GM23338 (cell line): ENCODE measurements at places on chromosomes 7 and 10.
A peak's percentile ranks its signal among the peaks of the same experiment; 100 is the strongest.

GRCh38 chr10:121904888-121905287 lies 22.9 kb downstream of the ATE1 start:
- H3K4me3 ChIP-seq: no peak overlapping the region
- H3K4me1 ChIP-seq: no peaks in the 10 kb centered on the region
- H3K36me3 ChIP-seq: no peaks in the 10 kb centered on the region; the same call in 1 of the 2 replicates
- no peak for DNase-seq
- H3K27me3 ChIP-seq: no peaks in the 10 kb centered on the region

DNA sequence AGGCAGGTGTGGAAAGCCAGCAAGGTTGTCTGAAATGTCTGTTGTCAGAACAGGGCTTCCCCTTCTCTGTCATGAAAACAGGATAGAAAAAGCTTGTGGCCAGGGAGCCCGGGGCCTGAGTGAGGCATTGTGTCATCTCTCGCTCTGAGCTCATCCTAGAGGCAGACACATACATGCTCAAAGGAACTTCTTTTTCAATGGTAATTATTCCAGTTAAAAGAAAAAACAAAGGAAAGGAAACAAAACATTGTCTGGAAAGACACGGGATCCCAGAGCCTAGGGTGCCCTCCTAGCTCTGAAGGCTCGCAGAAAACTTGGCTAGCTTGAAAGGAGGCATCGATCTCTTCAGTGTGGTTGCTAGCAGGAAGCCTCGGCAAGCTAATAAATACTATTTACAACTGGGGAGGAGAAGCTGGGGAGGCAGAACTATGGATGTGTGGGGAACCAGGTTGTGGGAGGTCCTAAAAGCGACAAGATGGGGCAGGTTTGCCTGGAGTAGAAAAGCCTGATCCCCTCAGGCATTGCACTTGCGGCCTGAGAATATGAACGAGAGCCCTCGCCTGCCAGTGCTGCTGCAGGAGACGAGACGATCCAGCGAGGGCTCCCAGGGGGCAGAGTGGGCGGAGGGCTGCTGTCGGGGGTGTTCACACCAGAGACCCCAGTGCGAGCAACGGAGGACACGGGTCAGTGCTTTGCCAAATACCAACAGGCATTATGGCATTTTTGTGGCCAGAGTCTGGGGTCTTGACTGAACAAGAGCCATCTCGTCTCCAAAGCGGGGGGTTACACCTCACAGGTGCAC lies 32.8 kb upstream of the DGKI start:
- DNase-seq: peak; percentile 53
- H3K36me3 ChIP-seq: peaks cover 23% of the 10 kb centered on the region
- H3K27ac ChIP-seq: peak overlapping the region; percentile 88
- no peak overlapping the region for H3K4me3 ChIP-seq
- no peaks in the 10 kb centered on the region for H3K27me3 ChIP-seq
- H3K4me1 ChIP-seq: peaks cover 51% of the 10 kb centered on the region

- no peak overlapping the region for H3K4me3 ChIP-seq
- H3K27ac ChIP-seq: no peak overlapping the region
- H3K36me3 ChIP-seq: peaks cover 71% of the 10 kb centered on the region
- H3K4me1 ChIP-seq: peaks cover 21% of the 10 kb centered on the region
- DNase-seq: no peak
Measured at GRCh38 chr10:102159831-102160230, 7.6 kb downstream of the NOLC1 start.

- H3K36me3 ChIP-seq: no peaks in the 10 kb centered on the region
- H3K4me1 ChIP-seq: peaks cover 9% of the 10 kb centered on the region; the same call in 1 of the 2 replicates
- no peak overlapping the region for H3K4me3 ChIP-seq
Measured at GRCh38 chr10:12511651-12512050, 162.3 kb downstream of the CAMK1D start.

DNA sequence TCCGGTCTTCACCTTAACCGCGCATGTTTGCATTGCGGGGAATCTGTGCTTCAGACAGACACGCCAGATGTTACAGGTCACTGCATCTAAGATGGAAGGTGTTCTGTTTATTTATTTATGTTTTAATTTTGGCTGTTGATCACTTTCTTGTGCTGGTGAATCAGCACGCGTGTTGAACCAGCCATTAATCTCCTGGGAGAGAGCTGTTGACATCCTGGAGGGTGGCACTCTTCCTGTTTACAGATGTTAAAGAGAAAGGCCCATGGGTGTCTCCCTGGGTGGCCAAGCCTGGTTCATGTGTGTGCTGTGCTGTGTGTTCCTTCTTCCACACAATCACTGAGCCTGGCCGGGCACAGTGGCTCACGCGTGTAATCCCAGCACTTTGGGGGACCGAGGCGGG lies 355.3 kb downstream of the PAXIP1 start:
- no peak overlapping the region for H3K4me3 ChIP-seq
- no peaks in the 10 kb centered on the region for H3K27me3 ChIP-seq
- DNase-seq: no peak
- 0 out of 2 replicates have a peak, but pooled peaks cover 6% of the 10 kb centered on the region for H3K36me3 ChIP-seq

GRCh38 chr7:37354656-37355131 lies 94.0 kb downstream of the ELMO1 start:
- no peak for DNase-seq
- H3K4me3 ChIP-seq: no peak overlapping the region
- H3K27me3 ChIP-seq: no peaks in the 10 kb centered on the region
- no peak overlapping the region; the same call in 1 of the 2 replicates for H3K27ac ChIP-seq
- peaks cover 13% of the 10 kb centered on the region for H3K4me1 ChIP-seq
- H3K36me3 ChIP-seq: no peaks in the 10 kb centered on the region
